ENCODE measurements at places on chromosomes 16 and 17.

GRCh38 chr17:14784997-14785696 is 480.0 kb downstream of the PMP22 start:
- DNase-seq: no peak

- DNase-seq: no peak
Observed at GRCh38 chr16:84020353-84020752, 22.2 kb downstream of the SLC38A8 start.

DNA sequence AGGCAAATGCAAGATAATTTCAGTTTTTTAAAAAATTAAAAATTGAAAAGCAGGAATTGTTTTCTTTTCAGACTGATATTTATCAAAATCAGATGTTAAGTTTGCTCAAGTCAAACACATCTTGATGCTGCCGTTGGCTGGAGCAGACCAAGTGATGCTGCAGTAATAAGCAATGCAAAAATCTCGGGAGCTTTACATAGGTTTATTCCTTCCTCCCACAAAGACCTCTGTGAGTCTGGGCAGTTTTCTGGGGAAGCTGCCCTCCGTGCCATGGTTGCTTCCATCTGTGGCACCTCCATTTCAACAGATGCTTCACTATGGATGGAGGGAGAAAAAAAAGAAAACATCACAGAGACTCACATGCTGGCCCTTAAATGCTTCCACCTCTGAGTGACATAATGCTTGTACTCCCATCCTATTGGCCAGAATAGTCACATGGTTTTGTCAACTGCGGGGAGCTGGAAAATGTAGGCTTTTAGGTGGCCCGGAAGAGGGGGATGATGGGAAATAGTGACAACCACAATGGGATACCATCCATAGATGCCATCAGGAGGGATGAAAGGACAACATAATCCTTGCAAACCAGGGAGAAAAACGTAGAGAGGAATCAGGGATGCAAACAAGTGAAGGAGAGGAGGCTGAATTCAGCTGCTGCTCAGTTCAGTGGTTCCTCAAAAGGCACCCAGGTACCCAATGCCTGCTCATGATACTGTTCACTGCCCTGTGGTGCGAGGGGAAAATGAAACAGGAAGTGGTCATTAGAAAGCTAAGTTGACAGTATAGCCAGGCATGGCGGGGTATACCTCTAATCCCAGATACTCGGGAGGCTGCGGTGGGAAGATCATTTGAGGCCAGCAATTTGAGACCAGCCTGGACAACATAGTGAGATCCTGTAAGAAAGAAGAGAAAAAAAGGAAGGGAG is 13.5 kb upstream of the ERCC4 start:
- no peak for DNase-seq

DNA sequence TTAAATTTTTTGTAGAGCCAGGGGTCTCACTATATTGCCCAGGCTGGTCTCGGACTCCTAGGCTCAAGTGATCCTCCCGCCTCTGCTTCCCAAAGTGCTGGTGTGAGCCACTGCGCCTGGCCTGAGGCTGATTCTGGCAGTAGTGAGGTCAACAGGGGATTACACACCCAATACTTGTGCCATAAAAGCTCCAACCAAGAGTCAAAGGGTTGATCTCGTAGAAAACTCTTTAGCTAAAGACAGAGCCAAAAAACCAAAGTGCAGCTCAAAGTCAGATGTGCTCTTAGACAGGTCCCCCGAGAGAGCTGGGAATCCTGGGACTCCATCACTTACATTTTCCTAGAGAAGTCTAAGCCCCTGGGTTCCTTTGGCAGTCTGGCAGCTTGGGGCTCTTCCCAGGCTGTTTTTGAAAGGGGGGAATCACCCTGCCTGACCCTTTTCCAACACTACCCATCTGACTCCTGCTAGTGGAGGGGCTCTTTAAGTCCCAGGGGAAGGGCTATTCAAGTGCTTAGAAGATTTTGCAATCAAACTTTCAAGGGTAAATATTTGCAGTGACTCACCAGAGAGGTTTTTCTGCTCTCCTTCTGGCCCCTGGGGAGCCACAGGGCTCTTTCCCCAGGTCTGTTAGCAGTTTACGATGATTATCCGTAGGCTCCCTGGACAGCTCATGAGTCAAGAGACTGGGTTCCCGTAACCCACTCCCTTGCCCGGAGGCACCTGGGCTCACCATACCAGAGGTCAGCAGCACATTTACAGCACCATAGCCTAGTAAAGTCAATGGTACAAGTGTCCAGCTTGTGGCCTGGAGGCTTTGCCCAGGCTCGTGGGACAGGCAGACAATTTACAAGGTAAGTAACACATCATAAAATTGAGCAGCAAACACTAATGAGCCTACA is 408.7 kb downstream of the SLC39A11 start:
- peak; percentile 74 for DNase-seq

- DNase-seq: no peak
Observed at GRCh38 chr17:836151-836550, 54.0 kb downstream of the MRM3 start.

DNA sequence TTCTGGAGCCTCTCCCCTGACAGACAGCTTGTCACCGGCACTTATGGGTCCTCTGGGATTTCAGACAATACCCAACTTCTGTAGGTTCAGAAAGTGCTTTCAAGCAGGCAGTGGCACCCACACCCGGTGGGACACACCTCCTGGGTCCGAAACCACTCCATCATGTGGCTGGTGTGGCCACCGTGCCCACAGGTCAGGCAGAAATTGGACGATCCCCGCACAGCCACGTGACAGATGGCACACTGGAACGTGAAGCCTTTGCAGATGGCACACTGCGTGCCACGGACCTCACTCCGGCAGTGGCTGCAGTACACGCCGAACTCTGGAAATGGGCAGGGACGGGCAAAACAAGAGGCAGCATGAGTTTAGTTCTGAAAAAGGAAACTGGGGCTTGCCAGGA is 99.5 kb upstream of the FA2H start:
- DNase-seq: no peak

- DNase-seq: no peak
Observed at GRCh38 chr16:65312795-65313194, 190.9 kb upstream of the CDH11 start.

GRCh38 chr17:58913552-58913951 is 157.9 kb downstream of the PPM1E start:
- DNase-seq: no peak

DNA sequence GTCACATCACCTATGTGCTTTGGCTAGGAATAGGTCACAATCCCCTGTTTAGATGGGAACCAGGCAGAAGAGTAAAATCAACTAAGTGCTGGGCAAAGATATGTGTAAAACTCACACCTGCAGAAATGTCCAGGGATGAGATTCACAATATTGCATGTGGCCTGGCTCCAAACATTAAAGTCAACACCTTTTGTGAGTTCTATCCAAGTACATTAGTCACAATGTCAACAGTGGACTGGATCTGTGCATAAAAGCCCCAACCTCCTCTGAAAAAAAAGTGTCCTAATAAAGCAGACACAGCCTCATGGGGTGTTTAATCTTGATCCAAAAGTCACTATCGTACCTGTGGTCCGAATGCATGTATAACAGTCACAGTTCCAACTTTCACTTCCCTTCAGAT is 1990.3 kb downstream of the TP53TG3F start:
- no peak for DNase-seq

DNA sequence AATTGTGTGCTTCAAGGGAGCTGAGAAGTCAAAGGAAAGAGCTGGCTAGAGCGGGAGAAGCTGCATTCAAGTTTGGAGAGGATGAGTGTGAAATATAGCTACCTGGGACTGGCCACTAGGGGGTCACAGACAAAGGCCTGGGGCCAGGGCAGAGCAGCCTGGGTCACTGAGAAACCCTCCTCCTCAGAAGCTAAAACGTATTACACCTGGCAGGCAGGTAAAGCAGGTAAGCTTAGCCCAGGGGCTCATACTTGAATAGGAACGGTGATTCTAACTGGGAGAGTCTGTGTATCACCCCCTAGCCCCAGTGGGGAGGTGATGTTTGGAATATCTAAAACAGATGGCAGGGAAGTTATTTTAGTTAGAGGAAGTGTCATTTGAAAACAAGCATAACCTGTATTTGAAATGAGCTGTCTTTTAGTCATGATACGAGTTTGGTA is 6.8 kb downstream of the KRT37 start:
- peak; percentile 45 for DNase-seq

- DNase-seq: peak; percentile 96
Observed at GRCh38 chr16:86519649-86520316, 9.5 kb downstream of the FOXF1 start.

DNA sequence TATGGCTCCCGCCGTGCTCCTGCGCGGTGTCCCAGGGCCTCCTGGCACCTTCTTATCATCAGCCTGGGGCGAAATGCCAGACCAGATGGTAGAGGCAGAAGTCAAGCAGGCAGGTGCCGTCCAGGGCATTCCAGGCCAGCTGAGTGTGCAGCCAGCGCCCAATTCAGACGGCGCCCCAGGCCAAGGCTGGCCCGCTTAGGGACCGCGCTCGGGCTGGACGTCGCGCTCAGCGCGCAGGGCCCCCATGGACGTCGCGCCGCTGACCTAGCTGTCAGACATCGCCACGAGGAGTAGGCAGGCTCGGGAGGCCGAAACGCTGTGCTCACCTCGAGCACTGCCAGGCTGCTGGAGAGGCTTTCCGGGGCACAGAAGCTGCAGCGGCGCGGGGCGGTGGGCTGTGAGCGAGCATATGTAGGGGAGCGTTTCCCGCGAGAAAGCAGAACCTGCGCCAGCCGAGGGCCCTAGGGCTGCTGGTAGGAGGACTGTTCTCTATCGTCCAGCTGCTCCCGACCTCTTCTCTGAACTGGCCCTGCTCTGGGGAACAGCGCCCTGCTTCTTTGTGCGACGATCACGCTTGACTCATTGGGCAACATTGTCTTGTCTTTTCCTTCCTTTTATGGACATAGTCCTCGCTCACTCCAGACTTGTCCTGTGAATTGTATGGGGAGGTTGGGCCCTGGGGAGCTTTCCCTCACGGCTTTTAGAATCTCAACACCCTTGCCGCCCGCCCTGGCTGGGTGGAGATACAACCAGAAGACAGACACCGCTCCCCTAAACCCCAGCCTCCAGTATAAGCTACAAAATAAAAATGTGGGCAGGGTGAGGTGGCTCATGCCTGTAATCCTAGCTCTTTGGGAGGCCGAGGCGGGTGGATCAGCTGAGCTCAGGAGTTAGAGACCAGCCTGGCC is 8.4 kb upstream of the CA4 start:
- DNase-seq: no peak

- no peak for DNase-seq
Observed at GRCh38 chr17:77844681-77845080, 113.8 kb upstream of the TNRC6C start.

- DNase-seq: no peak
Observed at GRCh38 chr17:77391668-77392375, 251.1 kb downstream of the SEC14L1 start.

- DNase-seq: no peak
Observed at GRCh38 chr17:8417806-8418205, 17.9 kb upstream of the NDEL1 start.

DNA sequence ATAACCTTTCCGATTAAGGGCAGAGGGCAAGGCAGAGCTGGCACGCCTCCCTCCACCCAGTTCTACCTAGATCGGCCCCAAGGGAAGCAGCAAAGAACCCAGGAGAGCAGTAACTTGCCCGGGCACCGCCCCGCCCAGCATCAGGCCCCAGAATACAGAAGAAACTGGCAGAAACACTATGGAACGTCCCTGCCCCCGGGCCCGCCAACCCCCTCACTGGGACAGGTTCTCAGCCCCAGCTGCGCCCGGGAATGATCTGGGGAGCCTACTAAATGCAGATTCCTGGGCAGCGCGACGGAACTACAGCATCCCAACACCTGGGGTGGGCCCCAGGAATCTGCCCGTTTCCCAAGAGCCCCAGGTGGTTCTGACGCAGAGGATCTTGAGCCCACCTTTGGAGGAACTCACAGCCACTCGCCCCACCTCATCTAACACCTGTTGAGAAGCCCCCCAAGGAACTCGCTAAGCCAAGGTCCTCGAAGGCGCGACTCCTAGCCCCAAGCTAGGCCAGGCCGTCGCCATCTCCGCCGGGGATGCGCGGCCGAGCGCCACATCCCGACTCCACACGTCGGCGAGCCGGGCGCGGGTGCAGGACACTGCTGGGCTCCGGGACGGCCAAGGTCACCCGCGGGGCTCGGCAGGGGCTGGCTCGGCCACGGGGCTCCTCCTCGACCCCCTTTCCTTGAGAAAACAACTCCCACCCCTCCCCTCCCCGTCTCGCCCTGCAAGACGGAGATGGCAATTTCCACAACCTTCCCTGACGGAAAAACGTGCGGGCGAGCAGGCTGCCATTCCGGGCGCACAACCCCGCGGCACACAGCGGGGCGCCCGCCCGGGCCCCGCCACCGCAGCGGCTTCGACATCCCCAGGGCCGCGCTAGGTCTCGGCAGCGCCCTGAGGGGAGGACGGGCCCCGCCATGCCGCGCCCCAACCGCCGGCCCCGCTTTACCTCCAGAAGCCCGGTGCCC is 913 bp downstream of the CDIP1 start:
- no peak for DNase-seq

- DNase-seq: no peak
Observed at GRCh38 chr17:56231693-56232092, 78.4 kb downstream of the ANKFN1 start.

DNA sequence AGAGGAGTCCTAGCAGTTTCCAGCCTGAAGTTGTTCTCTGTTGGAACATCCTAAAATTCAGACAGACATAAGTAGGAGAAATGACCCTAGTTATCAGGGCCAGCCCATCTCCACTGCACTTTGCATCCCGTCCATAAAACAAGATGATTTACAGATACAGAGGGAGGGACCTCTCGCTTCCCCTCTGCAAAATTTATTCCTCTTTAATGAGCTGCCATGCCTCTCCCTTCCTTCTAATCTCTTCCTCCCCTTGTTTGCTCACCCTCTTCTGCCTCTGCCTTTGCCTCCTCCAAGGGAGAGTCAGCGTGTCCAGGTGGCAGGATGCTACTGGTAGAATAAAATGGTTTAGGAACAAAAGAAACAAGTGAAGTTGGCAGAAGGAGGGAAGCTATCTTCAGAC is 351.3 kb downstream of the SOX9 start:
- no peak for DNase-seq

GRCh38 chr17:39194985-39195524 is 2.4 kb downstream of the CACNB1 start:
- DNase-seq: no peak

- no peak for DNase-seq
Observed at GRCh38 chr17:44197980-44198720, 1.5 kb downstream of the ATXN7L3 start.

- no peak for DNase-seq
Observed at GRCh38 chr17:67272312-67273047, 27.5 kb upstream of the HELZ start.
